Frontal cortex (tissue), 4 donors: ENCODE measurements at places on chromosomes 5 and 9.

- no peak for DNase-seq
Observed at GRCh38 chr5:81950996-81951395, 20.8 kb upstream of the ATG10 start.

- no peak for DNase-seq
Observed at GRCh38 chr9:77325058-77325457, 147.7 kb downstream of the VPS13A start.

- DNase-seq, result no peak
Observed at GRCh38 chr5:156543348-156544145, 216.6 kb downstream of the SGCD start.

GRCh38 chr9:33510262-33511183, 13.5 kb upstream of the ANKRD18B start:
- peak; percentile 45 for DNase-seq

DNA sequence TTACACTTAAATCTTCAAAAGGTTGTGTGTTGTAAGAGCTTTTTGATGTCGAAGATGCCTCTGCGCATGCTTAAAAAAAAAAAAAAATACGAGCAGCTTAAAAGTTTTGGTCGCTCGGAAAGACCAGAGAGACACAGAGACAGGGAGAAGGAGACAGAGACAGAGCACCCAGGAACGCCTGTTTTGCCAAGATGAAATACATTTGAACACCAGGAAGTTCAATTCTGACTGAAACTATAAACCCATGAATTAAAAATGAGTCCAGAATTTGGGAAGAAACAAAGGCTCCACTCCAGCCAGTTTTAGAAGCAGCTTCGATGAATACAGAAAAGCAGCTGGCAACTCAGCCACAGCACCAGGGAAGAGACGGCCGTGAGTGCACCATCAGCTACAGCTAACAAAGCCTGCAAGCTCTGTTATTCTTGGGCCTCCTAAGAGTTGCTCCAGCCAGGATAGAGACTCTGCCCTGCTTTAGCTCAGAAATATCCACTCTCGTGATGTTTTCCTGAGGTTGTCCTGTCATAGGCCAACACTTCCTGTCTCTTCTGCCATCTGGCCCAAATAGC, 2.5 kb upstream of the ZNF474 start:
- DNase-seq, result no peak

DNA sequence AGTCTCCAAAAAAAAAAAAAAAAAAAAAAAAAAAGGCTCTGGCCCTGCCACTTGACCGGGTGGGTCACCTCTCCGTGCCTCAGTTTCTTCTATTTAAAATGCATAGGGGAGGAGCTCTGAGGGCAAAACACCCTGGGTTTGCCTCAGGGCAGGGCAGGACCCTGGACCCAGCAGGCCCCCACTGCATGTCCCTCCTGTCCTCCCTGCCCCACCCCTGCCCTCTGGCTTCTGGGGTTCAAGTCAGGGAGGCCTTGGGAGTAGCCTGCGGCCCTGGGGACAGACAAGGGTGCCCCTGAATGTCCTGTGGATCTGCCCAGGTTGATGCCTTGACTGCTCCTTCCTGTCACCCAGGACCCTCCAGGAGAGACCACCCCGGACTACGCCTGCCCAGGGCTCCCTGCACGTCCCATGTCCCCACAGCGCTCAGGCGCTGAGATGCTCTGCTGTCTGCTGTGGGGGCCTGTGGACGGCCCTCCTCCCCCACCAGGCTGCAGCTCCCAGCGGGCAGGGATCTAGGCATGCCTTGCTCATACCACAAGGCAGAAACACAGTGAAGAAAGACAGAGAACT, 35.4 kb downstream of the ADAMTS2 start:
- DNase-seq, result no peak

DNA sequence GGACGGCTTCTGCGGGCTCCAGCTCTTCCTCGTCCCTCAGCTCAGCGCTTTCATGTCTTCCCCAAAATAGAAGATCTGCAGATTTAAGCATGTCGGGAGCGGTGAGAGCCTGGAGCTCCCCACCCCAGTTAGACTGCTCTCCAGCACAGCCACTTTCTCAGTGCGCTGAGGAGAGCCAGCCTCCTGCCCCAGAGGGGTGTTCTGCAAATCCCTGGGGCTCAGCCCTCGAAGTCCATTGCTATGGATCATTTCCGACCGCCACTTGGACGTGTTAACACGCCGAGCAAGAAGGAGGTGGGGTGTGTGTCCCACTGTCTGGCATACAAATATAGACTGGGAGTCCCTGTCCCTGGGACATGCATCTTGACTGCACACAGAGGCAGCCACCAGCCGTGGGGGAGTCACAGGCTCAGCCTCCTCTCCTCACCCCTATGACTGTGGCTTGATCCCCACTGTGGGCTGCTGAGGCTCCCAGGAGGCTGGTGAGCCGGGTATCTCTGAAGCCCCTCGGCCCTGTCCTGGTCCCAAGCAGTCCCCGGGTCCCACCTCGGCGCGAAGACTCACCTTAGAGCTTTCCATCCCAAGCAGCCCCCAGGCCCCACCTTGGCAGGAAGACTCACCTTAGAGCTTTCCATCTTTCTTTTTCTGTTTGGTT, 30.0 kb upstream of the RNF130 start:
- no peak for DNase-seq
